ENCODE measurements at places on chromosomes 7 and 10.

DNA sequence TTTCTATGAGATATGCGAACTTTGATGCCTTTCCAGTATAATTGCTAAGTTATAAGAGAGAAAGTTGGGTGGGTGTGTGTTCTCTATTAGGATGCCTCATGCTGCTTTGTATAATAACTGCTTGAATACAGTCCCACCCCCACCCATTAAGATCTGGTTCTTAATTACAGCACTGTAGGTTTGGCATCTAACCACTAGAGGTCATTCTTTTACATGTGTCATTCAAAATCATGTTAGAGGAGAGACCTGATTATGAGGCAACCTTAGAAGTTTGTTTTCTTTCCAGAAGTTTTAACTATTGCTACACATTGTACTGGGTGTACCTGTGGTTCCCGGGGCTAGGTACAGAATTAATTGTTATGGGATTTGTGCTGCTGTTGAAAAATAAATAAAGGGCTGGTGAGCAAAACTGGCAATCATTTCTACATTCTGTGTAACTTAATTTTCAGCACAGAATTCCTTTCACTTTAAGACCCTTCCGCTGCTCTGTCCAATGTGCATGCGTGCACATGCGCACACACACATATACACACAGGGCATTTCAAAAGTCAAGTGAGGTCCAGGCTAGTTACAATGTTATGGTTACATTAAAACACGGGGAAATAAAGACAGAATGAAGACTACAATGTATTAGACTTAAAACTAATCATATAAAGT lies 1156.3 kb downstream of the SORCS3 start:
- no peak for DNase-seq

DNA sequence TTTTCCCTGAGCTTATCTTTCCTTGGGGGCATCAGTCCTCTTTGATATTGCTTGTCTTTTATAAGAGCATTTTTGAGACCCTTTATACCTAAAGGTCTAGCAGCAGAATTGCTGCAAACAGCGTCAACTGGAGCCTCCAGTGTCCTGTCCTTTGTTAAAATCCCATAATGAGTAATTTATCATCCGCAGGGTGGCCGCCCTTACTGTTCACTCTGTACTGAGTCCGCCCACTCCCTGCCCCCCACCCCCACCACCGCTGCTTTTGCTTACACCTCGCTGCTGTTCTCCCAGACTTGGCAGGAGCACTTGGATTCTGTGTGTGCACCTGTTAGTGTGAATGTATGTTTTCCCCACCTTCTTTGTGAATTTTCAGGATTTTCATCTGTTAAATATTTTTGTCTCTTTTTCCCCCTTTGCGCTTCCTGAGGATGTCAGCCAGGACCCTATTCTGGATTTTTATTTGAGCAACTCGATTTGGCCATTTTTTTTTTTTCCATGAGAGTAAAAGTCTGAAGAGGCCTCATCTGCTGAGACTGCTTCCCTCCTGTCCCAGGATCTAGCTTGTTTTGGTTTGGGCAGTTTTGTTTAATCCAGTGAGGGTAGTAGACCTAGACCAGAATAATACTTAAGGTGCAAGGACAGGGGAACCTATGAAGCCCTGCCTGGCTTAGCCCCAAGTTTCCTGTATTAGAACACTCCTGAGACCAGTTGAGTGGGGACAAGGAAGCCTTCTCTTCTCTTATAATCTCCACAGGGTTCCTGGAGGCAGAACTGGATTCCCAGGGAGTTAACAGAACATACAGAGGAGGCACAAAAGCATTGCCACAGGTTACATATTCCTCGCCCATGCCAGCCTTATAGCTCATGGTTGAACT lies 8.2 kb downstream of the AGFG2 start:
- no peak for DNase-seq

GRCh38 chr10:98790817-98791216 lies 344.1 kb upstream of the HPS1 start:
- DNase-seq: no peak

DNA sequence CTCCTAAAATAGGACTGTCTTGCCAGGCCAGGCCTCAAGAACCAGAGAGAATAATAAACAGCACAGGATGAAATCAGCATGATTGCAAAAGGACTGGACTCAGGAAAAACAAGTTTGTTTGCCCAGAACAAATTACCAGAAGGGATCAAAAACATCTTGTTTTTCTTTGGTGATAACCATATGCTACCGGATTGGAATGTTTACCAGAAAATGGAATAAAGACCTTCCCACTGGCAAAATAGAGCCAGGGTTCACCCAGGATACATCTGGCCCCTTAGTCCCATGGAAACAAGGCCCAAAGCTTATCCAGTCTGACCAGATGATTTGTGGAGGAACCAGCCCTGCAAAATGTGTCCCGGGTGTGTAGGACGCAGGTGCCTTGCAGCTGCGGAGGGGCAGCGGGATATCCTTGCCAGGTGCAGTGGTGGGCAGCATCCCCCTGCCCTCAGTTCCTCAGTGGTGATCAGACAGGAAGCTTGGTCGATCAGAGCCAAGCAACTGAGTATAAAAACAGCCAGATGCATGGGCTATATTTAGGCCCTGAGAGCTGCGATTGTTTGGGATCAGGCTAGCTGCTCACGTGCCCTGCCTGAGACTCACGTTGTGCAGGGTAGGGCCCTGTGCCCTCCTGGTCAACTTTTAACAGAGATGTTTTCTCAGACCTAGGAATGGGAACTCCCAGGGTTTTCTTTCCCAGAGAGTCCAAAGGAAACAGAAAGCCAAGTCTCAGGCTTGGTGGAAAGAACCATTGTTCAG lies 4.6 kb upstream of the ZNF22 start:
- no peak for DNase-seq

GRCh38 chr7:146115851-146116520 lies 615 bp upstream of the CNTNAP2 start:
- DNase-seq: no peak

DNA sequence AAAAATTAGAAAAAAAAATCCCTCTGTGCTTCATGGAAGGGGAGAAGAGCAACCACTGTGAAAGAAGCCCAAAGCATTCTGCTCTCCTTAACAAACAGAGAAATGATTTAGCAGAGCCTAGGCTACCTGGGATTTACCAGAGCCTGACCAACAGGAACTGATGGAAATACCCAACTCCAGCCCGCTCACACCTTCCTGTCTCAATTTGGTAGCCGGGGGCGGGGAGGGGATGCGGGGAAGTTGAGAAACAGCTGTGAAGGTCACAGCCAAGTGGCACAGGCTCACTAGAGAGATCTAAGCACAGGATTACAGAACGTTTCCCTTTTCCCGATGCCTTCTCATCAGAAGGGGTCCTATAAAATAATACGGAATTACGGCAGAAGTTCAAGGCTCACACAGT lies 17.6 kb downstream of the RSU1 start:
- DNase-seq: no peak

DNA sequence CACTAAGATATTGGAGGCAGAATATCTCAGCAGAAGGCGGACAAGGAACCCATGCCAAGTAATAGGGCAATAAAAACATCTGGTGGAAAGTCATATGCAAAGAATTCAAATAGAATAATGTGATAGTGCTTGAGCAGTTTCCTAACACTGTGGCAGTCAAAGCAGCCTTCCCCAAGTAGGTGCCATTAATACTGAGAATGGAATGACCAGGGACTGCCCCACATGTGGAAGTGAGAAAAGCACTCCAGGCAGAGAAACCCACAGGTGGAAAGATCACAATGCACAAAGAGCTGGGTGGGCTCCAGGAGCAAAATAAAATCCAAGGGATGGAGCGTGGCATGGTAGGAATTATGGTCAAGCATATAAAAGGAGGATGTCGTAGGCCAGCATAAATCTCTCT lies 64.4 kb upstream of the NME8 start:
- no peak for DNase-seq

DNA sequence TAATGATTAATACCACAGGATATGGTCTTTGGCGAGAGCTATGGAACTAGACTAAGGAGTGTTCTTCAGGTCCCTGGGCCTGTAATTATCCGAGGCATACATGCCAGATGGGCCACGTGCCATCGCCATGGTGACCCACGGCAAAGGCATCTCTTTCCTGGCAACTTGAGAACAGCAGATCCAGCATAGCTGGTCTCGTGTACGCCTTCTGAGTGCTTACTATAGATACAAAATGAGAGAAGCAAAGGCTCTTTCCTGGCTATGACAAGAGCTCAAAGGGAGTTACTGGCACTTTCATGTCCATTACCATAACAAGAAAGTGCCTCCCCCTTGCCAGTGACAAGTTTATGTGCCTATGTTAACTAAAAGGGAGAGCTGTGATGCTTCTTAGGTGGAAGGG lies 26.0 kb upstream of the GLI3 start:
- no peak for DNase-seq

DNA sequence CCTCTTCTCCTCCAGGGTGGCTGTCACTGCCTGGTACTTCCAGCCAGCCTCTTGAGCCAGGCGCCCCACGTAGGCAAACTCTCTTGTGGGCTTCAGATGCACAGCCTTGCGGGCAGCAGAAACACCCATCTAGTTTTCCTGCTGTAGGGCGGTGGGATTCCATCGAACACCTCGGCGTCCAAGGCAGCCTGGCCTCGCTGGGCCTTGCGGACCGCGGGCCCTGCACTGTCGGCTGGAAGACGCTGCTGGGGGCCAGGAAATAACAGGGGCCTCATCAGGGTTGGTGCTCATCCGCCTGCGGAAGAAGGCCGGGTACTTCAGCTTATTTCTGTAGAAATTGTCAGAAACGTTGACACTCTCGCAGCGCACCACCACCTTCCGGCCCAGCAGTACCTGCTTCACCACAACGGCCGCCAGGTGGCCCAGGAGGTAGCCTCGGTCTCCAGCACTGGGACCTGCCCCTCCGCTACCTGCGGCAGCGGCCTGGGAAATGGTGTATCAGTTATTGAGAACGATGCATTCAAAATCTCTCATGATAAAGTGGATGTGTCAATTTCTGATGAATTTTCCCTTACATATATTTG lies 61.1 kb downstream of the WDFY4 start:
- no peak for DNase-seq

- DNase-seq: no peak
Observed at GRCh38 chr7:77813180-77813579, 14.6 kb downstream of the PHTF2 start.

DNA sequence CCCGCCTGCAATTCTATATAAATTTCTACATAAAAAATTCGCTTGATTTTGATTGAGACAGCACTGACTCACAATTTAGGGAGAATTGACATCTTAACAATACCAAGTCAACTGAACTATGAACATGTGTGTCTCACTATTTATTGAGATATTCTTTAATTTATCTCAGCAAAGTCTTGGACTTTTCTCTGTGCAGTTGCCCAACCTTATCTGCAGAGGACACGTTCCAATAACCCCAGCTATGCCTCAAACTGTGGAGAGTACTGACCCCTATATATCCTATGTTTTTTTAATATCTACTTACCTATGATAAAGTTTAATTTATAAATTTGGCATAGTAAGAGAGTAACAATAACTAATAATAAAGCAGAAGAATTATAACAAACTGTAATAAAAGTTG lies 69.4 kb upstream of the PIP4K2A start:
- no peak for DNase-seq

DNA sequence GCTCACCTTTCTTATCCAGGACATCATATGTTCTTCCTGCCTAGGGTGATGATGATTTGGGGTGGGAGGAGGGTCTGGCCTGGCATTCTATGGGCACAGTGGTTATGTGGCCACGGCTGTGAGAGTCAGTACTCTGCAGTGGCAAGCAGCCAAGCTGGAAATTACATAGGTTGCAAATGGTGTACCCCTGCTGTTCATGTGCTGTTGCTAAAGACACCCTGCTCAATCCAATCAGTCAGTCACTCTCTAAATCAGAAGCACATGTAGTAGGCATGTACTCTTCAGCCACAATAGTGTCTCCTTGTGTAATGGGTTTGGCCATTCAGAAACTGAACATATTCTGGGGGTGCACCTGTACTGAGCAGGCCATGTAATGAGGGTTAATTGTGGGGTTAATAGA lies 449.1 kb upstream of the ANKRD30A start:
- no peak for DNase-seq

GRCh38 chr10:96380821-96381220 lies 22.0 kb upstream of the OPALIN start:
- DNase-seq: no peak

GRCh38 chr10:99761365-99761764 lies 21.1 kb upstream of the ABCC2 start:
- no peak for DNase-seq

DNA sequence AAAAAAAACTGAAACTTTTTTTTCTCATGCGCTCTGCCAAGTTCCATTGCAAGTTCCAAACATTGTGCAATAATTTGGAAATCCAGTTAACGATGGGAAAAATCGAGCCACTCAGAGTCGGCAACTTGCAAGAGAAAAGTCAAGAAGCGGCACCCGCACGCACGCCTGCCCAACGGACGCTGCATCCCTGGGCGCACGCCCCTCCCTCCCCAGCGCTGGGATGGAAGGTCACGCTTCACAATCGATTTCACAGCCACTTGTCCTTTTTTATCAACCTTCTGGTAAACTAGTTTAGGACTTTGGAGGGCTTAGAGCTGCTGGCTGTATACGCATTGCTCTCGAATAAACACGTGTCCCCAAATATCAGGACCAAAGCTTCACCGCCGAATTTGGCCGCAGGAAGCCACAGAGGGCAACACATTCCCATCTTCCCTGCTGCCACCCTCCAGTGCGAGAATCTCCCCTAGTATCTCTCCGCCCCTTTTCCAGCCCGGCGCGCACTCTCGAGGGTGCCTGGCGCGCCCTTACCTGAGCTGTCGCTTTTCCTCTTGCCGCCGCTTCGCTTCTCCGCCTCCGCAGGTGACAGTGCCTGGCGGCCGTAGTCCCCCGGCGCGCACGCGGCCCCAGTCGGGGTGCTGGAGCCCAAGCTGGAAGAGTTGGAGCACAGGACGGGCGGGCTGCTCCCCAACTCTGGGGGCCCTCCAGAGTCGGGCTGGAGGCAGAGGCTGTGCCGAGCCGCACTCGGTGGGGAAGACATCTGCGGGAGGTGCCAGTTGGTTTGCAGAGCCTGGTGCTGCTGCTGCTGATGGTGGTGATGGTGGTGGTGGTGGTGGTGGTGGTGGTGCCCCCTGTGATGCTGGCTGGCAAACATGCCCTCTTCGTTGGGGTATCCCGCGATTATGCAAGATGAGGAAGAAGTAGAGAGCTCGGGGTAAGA lies 857 bp downstream of the MEOX2 start:
- no peak for DNase-seq

GRCh38 chr10:44984671-44985101 lies 6.1 kb upstream of the DEPP1 start:
- no peak for DNase-seq

GRCh38 chr7:30448461-30449189 lies 30.0 kb downstream of the NOD1 start:
- DNase-seq: no peak

GRCh38 chr10:103804871-103805270 lies 50.5 kb downstream of the SH3PXD2A start:
- no peak for DNase-seq

Measured in stimulated activated CD8-positive, alpha-beta memory T cell treated with anti-CD3 and anti-CD28 coated beads, Interleukin-7, amount 100 ng/mL, for 24 hours (primary cell).